Hypothalamus (tissue), 51 donors: ENCODE measurements at places on chromosomes 11 and 22.

DNA sequence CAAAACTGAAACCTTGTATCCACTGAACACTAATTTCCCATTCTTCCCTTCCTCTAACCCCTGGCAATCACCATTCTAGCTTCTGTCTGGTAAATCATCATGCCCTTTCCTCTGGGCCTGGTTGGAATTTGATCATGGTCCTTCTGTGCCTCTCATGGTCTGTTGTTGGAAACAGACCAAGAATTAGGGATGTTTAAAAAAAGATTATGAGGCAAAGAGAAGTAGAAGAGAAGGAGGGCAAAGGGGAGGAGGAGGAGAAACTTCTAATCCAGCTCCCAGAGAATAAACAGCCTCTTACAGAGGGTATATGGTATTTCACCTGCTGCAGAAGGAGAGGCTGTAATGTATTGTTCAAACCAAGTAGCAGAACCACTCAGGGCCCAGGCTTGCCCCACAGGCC, 10.6 kb downstream of the BCO2 start:
- no peak for DNase-seq

- DNase-seq: no peak
These were observed 109.3 kb downstream of the ARFGAP2 start for GRCh38 chr11:47067401-47067800.

GRCh38 chr11:11081776-11082175, 223.9 kb upstream of the ZBED5 start:
- no peak for DNase-seq

GRCh38 chr11:10592331-10592730, 23.9 kb upstream of the LYVE1 start:
- no peak for DNase-seq

DNA sequence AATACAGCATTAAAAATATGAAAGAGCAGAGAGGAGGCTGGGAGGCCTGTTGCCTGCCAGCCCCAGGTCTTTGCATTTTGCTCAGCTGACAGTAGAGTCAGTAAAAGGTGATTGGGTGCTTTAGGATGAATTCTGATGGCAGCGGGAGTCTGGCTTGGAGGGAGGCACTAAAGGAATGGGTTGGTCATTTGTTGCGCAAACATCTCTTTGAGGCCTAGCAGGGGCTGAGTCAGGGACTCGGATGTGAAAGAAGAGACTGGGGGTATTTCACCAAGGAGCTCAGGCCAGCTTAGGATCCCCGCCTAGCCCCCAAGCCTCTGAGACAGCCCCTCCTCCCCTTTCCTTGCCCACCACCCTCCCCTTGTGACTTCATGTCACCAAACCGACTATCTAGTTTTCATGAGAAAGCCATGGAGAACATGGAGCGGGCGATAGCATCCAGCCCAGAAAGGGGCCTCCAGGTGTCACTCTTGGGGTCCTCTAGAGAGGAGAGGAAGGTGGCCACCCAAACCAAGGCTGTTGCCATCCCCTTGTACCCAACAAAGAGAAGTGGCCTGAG, 9.7 kb downstream of the DGKZ start:
- DNase-seq: no peak

DNA sequence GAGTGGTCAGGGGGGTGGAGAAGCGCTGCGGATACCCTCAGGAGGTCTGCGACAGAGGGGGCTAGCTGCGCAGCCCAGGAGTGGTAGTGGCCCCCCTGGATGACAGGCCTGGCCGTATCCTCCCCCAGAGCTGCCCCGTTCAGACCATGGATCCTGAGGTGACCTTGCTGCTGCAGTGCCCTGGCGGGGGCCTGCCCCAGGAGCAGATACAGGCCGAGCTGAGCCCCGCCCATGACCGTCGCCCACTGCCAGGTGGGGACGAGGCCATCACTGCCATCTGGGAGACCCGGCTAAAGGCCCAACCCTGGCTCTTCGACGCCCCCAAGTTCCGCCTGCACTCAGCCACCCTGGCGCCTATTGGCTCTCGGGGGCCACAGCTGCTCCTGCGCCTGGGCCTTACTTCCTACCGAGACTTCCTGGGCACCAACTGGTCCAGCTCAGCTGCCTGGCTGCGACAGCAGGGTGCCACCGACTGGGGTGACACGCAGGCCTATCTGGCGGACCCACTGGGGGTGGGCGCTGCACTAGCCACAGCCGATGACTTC, 505 bp downstream of the NUDT22 start:
- DNase-seq: no peak

- DNase-seq: no peak
These were observed 749.9 kb downstream of the METTL15 start for GRCh38 chr11:28858076-28858475.

DNA sequence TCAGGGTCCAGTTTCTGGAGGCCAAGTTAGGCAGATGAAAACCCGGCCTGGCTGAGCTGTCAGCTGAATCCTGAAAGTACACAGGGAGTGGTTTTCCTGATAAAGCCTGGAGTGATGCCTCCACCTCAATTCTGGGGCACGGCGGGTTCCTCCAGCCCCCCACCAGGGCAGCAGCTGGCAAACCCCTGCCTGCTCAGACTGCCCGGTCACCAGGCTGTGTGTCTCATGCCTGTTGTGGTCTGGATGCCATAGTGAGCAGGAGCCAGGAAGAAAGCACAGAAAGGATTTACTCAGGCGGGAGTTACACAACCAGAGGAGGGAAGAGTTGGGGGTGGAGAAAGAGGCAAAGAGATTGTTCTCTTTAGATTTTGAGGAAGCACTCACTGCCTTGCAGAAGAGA, 119.9 kb upstream of the RASSF10 start:
- no peak for DNase-seq

GRCh38 chr11:77213589-77214428, 85.8 kb downstream of the MYO7A start:
- no peak for DNase-seq

DNA sequence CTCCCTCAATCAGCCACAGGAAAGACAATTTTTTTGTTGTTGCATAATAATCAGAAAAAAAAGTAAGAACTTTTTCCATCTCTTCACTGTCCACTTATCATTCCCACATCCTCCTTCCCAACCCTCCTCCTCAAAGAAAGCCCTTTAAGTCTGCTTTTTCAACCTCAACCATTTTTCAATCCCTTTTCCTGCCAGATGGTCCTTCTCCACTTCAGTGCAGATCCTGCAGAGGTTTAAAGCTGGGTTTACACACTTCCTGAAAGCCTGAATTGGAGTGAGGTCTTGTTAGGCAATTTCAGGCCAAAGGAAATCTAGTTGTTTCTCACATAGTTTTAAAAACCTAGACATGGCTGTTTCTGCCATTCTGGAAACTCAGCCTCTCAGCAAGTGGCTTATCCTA, 78.3 kb downstream of the RPL27A start:
- DNase-seq: no peak

DNA sequence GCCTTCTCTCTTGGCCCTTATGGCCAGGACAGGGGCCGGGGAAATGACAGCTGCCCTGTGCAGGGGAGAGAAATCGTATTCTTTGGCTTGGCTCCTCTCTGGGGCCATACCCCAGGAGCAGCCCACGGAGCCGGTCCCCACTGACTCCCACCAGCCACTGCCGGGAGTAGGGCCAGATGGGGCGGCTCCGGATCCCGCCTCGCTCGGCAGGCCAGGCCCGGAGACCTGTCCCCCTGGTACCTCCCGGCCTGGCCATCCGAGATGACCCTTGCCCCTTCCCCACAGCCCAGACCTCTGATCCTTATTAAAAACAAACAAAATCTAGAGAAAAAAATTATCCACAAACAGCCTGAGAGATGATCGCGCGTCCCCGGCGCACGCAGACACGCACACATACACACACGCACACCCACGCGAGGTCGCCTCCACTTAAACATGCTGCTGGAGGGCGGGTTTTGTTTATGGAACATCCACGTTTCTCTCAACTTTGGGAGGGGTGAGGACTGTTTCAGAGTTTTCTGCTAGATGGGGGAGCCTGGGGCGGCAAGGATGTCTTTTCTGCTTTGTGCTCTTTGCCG, 59.1 kb downstream of the IGLL1 start:
- DNase-seq: no peak

GRCh38 chr22:42086051-42086450, 4.5 kb downstream of the NDUFA6 start:
- DNase-seq: no peak

- no peak for DNase-seq
These were observed 441.2 kb upstream of the ANO3 start for GRCh38 chr11:25890626-25891260.

DNA sequence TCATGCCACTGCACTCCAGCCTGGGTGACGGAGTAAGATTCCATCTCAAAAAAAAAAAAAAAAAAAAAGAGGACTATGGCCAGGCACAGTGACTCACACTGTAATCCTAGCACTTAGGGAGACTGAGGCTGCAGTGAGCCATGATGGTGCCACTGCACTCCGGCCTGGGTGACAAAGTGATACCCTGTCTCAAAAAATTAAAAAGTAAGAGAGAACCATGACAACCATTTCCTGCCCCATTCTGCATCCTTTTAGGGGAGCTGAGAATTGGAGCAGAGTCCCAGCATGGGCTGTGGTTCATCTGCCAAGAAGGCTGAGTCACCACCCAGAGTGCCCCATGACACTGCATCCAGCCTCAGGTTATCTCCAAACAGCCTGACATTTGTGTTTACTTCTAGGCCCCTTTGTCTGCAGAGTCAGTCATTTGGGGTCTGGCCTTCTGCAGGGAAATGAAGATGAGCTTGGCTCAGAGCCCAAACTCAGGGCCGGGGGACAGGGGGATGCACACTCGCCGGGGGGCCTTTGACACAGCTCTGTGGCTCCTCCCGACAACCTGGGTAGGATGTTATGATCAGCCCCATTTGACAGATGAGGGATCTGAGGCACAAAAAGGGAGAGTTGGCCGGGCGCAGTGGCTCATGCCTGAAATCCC, 4.7 kb downstream of the CSDC2 start:
- DNase-seq: no peak

DNA sequence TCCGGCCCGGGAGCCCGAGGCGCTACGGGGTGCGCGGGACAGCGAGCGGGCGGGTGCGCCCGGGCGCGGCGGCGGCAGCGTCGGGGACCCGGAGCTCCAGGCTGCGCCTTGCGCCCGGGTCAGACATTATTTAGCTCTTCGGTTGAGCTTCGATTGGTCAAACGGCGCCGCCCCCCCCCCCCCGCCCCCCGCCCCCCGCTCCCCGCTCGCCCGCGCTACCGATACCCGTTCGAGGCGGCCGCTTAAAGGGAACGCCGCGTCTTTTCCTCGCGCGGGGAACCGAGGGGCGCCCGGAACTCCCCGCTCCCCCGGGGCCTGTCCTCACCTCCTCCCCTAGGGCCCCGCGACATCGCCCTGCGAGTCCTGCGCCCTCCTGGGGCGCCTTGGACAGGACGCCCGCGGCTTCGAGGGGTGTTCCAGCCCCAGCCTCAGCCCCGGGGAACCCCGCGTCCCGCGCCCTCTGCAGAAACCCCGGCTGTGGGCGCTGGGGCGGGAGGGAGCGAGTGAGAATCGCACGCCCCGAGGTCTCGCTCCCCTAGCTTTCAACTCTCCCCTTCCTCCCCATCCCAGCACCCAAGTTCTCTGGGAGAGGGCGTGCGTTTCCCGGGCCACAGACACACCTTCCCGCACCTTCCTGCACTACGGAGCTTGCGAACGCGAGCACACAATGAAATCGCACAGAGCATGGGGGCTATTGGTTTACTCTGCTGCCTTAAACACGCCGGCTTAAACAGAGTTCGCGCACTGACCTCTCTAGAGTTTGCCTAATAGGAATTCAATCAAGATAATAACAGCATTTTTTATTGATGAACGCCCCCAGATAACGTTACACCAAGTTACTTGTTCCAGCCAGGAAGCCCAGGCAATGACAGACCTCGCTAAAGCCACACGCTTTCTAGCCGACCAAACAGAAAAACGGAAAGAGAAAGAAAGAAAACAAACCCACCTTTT, at the start of gene BDNF:
BDNF (minus strand) TSS at position 105 of the 951 bp plus-strand sequence. CDS start 41,891 bp downstream, outside the sequence.
- no peak for DNase-seq

DNA sequence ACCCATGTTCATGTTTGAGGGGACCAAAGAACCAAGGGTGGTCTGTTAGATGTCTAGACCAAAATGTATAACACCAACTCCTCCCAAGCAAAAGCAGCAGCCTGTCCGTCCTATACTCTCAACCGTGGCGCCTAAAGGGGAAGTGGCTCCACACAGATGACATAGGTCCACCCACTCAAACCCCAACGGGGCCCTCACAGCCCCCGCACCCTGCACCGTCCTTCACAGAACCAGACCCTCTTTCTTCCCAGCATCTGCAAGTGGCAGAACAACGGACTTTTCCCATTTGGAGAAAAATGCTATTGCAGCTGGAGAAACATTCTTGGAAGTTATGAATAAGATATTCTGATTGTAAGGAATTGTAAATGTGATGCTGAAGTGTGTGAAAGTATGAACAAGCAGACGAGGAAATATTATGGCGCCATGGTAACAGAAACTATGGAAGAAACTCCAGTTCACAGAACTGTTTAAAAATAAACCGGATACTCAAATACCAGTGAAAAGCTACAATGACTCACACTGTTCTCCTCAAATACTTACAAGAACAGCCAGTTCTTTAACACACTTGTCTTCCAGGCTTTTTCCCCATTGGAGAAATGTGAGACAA, 76.5 kb upstream of the ARFGAP3 start:
- no peak for DNase-seq
